ENCODE measurements at places on chromosomes 2 and 18.

DNA sequence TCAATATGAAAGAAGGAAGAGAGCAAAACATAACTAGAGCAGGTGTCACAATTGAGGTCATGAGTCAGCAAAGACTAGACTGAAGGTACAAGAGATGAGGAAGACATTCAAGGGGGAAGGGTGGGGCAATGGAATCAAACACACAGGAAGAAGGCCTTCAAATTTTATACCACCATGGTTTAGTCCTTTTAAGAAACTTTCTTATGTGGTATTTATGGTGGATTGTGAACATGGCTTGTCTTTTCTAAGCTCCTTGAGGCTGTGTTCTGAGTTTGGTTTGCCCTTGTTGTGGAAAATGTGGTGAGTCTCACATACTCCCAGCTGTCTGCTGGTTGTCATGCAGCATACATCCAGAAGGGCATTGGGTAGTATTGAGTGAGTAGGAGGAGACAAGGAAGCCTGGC, 62.1 kb downstream of the NABP1 start:
- DNase-seq, result no peak

DNA sequence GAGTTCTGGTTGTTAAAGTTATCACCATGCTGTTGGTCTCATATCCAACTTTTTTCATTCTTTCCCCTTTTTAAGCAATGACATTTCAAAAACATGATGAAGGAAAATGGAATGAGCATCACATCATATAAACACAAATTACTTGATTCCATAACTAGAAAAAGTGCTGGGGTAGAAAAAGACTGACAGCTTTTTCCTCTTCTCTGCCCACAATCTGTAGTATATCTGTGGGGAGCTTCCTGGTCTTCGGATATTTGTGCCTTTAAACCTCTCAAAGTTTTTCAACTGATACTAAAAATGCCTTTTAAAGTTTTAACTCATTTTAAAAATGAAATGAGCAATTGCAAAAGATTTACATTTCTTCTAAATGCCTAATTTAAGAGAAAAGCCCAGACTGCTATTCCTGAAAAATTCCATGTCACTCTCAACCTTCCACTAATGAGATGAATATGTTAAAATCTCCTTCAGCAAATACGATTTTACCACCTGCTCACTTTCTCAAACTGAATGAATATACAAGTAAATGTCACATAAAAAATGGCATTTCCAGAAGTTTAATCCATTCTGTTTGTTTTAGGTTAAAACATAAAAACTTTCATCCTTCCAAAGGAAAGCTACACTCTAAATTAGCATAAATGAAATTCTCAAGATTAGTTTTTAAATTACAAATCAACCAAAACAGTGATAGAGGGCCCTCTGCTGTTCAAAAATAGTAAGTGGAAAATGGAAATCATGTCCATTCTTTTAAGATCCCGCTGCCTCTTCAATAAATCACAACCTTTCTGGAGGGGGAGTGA, 2.1 kb downstream of the DNAH7 start:
- no peak for DNase-seq

DNA sequence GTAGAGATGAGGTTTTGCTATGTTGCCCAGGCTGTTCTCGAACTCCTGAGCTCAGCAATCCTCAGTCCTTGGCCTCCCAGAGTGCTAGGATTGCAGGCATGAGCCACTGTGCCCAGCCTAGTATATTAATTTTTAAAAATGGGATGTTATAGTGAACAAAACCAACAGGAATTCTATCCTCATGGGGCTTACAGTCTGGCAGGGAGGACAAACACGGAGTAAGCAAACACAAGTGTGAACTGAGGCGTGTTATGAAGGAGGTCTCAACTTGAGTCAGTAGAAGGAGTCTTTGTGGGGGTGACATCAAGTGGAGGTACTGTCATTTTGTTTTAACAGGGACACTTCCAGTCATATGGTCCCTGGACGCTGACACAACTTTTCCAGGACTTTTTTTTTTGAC, 33.1 kb downstream of the EMILIN2 start:
- no peak for DNase-seq

- no peak for DNase-seq
These were observed 67.7 kb downstream of the DNMT3A start for GRCh38 chr2:25273985-25274535.

- DNase-seq, result peak; percentile 8
These were observed 9.7 kb downstream of the ITGA4 start for GRCh38 chr2:181466661-181467576.

DNA sequence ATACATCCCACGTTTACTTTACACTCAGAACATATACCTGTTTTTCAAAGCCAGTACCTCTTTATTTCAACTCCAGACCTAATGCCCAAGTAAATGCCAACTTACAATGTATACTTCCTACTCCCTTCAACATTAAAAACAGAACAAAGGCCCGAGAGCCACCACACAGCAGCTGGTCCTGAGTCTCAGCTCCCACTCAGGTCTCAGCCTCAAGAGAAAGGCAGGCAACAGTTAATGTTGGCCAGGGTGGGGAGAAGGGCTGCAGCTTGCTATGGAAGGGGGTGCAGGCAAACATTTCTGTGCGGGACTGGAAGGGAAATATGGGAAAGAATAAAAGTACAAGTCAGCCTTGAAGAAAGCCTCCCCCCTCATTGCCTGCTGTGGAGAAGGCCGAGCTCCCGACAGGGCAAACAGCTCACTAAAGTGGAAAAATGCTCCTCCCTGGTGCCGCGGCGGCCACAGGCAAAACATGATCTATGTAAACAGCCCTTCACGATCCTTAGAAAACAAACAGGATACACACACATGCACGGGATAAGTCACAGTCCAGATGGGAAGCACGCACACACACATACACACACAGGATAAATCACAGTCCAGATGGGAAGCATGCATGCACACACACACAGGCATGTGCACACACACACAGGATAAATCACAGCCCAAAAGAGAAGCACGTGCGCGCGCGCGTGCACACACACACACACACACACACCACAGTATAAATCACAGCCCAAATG, 67.4 kb downstream of the ADNP2 start:
- DNase-seq, result peak; percentile 30

DNA sequence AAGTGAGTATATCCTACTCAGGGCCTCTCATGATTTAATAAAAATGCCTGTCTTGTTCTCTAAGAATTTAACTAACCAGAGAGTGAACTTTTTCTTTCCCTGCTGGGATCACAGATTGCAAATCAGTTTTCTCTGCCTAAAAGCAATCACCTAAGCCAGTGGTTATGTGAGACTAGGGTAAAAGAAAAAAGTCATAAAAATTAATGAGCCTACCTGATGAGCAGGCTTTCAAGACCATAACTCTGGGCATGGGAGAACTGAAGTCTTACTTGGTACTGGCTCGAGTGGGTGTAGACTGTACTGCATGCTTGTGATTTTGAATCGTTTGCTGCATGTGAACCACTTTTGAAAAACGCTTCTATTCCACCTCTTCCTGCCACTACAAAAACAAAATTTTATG, 1677.0 kb upstream of the LRRTM1 start:
- no peak for DNase-seq

DNA sequence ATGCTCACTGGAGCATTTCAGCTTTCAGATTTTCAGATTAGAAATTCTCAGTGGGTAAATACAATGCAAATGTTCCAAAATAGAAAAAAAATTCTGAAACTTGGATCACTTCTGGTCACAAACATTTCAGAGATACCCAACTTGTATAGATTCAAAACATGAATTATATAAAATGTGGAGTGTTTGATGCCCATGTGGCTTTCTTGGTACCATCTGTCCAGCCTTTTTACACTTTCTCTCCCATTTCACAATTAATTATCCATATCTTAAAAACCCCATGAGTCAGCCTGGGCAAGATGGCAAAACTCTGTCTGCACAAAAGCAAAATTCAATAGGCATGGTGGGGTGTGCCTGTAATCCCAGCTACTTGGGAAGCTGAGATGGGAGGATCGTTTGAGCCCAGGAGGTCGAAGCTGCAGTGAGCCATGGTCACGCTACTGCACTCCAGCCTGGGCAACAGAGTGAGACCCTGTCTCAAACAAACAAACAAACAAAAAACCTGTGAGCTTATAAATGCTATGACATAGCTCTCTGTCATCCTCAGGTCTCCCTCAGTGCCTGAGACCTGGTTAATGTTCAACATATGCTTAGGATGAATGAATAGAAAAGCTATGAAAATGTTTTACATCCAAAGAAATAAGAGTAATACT, 146.3 kb upstream of the TTC39C start:
- DNase-seq, result no peak

GRCh38 chr2:204487447-204488229, 57.6 kb upstream of the PARD3B start:
- no peak for DNase-seq

- no peak for DNase-seq
These were observed 11.4 kb upstream of the CETN1 start for GRCh38 chr18:568731-569130.

- DNase-seq, result no peak
These were observed 652.5 kb downstream of the KCNJ3 start for GRCh38 chr2:155350783-155351580.

DNA sequence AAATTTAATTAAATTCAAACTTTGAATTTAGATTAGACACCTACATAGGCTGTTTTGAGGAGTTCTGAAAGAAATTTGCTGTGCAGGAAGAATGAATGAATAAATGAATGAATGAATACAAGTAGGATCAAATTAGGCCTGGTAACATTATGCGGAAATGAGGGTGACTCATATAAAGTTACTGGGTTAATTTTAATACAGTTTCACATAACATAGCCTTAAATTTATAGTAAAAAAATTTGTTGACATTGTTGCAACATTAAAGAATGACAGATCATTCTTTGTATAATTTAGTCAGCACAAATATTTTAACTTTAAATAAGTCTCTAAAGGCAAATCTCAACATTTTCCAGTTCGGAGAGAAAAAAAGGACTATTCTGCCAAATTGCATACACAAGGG, 1293.1 kb upstream of the SLC39A10 start:
- DNase-seq, result no peak

DNA sequence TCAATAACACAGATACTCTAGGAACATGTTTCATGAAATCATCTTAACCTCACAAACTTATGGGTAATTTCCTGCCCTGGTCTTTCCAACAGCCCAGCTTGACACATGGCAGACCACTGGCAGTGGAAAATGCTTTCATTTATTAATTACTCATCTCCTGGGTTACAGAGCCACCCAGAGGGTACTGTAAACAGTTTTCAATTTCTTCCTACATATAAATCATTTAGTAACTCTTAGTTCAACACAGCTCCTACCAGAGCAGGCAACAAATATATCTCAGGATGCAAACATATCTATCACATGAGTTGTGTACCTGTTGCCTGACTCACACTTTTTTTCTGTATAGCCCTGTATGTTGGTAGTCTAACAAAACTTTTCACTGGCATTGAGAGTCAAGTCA, 99.2 kb upstream of the VRK2 start:
- peak; percentile 1 for DNase-seq

GRCh38 chr2:64203858-64204632, 59.8 kb upstream of the PELI1 start:
- no peak for DNase-seq
